CD4-positive, alpha-beta T cell treated with Interleukin-21 for 1 hour (primary cell): ENCODE measurements at places on chromosomes 2 and 18.

GRCh38 chr18:76584414-76585310 lies 89.6 kb upstream of the ZNF516 start:
- no peak for DNase-seq

DNA sequence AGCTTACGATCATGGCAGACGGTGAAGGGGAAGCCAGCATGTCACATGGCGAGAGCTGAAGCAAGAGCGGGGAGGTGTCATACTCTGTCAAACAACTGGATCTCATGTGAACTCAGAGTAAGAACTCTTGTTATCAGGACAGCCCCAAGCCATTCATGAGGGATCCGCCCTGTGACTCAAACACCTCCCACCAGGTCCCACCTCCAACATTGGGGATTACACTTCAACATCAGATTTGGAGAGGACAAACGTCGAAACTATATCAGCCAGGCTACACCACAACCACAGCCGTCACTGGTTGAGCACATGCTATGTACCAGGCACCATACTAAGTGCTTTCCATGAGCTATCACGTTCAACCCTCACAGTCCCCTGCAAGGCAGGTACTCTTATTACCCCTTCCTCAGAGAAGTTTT lies 293.8 kb downstream of the PRKCE start:
- no peak for DNase-seq

GRCh38 chr2:1617425-1618021 lies 126.8 kb downstream of the PXDN start:
- DNase-seq: no peak

- DNase-seq: no peak
Measured at GRCh38 chr18:59218018-59218417, 1.9 kb upstream of the GRP start.

DNA sequence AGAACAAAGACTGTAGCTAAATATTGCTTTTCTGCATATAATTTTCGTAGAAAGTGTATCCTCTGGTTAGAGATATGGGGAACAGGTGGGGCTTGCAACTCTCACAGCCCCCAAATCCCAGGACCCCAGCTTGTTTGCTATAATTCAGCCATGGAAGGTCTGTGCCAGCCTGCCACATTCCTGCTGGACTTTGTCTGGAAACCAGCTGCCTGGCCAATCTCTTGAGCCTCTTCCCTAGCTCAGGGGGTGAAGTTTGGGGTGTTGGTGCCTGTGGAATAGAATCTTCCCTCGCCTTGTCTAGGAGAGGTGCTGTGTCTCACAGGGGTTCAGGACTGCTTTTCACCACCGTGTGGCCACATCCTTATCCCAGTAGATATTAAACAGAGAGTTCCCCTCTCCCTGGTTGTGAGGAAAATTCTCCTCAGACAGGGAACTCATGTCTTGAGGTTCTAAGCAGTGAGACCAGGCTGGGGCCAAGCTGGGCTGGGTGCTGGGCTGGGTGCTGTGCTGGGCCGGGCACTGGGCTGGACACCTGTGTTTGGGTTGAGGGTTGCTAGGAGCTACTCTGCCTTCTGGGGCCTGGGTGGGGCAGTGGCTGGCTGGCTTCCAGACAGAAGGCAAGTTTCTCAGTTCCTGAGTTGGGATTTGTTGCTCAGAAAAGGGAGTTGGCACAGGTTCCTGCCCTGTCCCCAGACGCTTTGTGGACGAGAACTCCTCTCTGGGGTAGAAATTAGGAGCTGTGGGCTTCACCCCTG lies 12.3 kb downstream of the TOGARAM2 start:
- no peak for DNase-seq

DNA sequence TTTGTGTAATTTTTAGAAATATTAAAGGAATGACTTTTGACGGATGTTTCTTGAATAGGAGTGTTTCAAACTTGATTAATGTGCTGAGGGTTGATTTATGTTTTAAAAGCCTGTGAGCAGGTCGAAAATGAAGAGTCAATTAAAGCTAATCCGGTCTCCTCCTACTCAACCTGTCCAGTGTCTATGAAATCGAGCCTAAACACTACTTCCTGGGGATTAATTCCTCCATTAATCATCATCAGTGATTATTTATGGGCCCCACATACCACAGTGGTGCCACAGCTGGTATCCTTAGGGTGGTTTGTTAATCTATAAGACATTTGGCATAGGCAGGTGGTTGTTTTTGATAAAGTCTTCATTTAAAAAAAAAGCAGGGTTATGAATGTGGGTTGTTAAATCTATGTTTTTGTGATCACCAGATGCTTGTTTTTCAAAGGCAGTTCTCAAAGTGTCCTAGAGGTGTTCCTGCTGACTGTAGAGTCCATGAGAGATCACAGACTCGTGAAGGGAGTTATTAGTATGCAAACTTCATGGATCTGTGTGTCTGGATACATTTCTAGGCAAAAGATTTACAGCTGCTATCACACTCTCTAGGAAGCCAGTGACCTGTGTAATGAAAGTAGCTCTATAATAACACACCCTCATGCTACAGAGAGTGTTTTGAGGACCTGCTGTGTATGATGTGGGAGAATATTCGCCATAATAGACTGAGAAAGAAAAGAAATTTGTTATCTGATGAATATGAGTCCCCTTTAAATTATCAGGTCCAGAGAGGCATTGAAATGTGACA lies 308.6 kb downstream of the AKAIN1 start:
- no peak for DNase-seq

- DNase-seq: no peak
Measured at GRCh38 chr2:48728840-48729239, 26.7 kb downstream of the LHCGR start.

GRCh38 chr2:54984476-54984875 lies 65.8 kb downstream of the RTN4 start:
- DNase-seq: no peak

DNA sequence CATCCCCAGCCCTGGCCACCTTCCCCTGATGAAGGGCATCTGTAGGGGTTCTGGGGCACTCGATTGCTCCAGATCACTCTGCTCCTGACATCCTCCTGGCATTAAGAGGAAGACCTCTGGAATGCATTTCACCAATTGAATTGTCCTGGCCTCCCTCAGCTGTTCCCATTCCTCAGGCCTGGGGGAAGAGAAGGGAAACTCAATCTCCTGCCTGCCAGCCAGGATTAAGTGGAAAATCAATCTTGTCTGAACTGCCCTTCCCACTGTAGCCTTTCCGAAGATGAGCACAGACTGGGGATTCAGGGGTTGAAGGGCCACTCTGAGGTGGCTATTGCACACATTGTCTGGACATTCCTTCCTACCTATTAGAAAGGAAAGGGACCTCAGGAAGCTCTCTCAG lies 99.8 kb downstream of the ALK start:
- no peak for DNase-seq

DNA sequence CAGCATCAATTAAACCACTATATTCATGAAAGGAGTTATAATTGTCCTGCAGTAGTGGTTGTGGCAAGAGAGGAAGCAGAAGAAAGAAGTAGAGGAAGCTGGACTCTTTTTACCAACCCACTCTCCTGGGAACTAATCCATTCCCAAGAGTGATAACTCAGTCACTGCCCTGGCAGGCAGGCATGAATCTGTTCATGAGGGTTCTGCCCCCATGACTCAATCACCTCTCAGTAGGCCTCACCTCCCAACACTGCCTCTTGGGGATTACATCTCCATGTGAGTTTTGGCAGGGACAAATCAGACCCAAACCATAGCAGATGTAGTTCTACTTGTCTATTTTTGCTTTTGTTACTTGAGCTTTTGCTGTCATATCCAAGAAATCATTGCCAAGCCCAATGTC lies 232.7 kb upstream of the MAP2 start:
- DNase-seq: no peak

GRCh38 chr2:29562319-29562718 lies 359.1 kb downstream of the ALK start:
- DNase-seq: no peak

- no peak for DNase-seq
Measured at GRCh38 chr2:157345647-157346389, 20.2 kb upstream of the ERMN start.

- DNase-seq: no peak
Measured at GRCh38 chr2:156147594-156148330, 184.8 kb downstream of the NR4A2 start.
